ENCODE measurements at places on chromosomes 3 and 15.

DNA sequence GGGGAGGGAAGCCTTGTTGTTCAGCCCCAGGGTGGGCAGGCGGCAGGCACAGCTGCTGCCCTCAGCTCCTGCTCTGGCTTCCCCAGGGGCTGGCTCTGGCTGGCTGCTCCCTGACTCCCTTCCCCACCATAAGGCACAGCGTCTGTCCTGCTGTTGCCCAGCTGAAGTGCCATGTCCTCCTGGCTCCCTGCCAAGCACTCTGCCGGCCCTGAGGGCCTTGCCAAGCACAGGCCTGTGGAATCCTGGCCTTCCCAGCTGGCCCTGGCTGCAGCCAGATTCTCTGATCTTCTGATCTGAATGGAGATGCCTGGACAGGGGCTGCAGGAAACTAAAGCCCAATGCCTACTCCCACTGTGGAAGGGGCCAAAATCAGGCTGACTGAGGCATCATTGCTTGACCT lies 1.1 kb downstream of the IQCF6 start:
- no peak for DNase-seq

GRCh38 chr3:45003859-45004258 lies 22.2 kb upstream of the CLEC3B start:
- DNase-seq: no peak

DNA sequence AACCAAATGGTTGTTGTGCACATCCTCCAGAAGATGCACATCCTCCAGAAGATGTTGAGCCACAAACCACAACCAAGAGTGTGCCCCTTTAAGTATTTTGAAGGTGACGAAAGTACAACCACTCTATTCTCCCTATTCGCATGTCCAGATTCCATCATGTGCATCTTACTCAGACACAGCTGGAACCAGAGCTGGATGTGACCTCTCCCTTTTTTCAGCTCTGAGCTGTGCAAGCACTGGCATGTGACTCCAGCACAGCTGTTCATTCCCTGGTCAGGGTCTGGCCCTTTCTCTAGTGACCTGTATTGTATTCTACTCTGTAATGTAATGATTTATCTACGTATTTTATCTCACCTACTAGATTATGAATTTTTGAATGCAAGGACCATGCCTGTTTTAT lies 29.3 kb upstream of the DLG1 start:
- no peak for DNase-seq

DNA sequence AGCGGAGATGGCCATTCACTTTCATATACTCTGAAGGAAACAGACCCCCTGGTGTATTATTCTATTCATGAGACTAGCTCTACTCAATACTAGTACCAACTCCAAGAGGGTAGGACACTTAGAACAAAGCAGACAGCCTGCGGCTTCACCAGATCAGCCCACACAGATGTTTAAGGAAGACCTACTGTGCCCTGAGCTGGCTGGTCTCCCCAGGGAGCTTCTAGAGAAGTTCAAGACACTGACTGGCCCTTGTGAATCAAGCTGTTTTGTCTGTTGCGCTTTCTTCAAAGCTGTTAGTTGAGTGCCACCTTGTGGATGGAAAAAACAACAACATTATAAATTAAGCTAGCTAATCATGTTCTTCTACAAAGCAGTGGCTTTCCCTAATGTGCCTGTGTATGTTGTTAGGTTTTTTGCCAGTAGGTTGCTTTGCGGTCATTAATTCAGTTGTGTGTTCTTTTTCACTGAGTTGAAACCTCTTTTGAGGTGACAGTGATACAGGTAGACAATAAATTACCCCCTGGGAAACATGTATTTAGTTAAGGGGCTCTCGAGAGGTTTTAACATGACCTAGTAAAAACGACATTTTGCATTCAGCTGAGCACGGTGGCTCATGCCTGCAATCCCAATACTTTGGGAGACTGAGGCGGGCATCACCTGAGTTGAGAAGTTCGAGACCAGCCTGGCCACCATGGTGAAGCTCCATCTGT lies 64.2 kb upstream of the MYZAP start:
- peak; percentile 65 for DNase-seq

DNA sequence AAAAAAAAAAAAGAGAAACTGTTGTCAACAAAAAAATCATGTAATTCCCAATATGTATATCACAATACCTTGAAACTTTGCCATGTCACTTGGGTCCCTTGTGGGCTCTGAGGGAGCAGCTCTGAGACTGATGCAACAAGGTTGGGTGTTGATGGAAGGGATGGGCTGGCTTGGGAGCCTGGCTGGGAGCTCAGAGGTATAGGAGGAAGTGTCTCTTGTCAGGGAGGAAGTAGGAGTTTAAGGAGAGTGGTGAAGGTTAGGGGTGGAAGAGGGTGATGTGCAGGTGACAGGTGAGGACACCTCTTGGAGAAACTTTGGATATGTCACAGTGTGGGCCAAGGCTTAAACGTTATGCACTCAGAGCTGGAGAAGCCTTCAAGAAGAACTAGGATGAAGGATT lies 2.0 kb upstream of the TM6SF1 start:
- DNase-seq: no peak

GRCh38 chr3:63964681-63965485 lies 52.7 kb upstream of the SCAANT1 start:
- no peak for DNase-seq

GRCh38 chr3:55721716-55722484 lies 234.8 kb upstream of the WNT5A start:
- no peak for DNase-seq

DNA sequence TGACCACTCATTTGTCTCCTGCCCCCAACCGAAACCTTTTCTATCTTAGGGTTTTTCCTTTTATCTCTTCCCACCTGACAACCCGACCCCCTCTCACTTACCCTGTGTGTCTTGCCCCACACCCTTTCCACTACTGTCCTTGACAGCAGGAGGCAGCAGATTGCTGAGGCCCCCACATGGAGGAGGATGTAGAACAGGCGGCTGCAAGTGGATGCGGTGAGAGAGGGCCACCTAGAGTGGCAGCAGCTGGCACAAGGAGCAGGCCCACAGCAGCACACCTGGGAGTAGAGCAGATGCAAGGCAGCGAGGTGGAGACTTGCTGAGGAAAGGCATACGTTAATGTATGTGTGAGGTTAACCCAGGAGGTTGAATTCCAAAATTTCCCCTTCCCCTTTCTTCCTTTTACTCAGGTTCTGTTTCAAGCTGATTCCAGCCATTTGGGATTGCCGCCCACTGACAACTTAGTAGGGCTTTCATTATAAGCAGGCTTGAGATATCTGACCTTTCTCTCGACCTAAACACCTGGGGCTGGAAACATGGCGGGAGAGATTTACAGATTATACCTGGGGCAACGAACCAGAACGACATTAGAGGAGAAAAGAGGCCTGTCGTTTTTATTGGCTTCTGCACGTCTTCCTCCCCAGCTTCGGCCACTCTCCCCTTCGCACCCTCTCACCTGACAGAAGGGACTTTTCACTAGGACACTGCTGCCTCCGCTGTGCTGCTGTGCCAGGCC lies 643 bp downstream of the SERINC4 start:
- no peak for DNase-seq

DNA sequence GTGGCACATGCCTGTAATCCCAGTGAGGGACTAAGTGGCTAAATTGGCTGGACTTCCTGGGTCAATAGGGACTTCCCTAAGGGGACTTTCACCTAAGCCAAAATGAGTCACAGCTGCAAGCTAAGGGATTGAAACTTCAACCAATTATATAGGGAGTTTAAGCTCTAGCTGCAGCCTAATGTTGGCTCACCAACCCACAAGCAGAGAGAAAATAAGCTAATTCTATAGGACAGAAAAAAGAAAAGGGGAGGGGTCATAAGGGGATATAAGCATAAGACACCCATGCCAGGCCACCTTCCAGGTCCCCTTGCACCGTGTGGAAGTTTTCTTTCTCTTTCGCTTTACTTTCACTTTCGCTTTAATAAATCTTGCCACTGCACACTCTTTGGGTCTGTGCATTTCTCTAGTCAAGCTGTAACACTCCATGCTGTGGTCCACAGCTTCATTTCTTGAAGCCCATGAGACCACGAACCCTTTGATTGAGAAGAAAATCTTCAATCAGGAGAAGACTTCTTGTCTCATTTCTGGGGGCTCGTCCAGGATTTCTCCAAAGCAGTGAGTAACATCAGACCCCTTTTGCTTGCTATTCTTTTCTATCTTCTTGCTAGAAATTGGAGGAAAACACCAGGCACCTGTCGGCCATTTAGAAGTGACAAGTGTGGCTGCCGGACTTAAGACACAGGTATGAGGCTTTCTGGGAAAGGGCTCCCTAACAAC lies 192.3 kb downstream of the IGSF11 start:
- DNase-seq: no peak

DNA sequence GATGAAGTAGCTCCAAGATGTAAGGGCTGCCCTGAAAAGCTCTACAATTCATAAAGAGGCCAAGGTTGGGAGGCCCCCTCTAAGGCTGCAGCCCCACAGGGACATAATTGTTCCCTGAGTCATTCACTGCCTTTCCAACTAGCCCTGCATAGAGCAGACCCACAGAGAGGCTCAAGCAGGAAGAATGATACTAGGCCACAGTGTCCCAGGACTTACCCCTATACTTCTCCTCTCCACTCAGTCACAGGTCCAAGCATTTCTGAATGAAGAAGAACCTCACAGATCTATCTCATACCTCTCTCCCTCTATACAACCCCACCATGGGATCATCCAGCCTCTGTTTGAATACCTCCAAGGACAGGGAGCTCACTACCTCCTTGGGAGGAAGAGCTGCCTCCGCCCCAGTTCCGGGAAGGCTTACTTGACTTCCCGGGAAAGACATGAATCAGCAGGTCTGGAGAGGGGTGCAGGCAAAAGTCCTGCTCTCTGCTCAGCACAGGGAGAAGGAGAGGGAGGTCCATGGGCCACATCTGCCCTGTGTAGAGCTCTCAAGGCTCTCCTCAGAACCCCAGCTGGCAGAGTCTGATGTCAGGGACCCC lies 6.9 kb upstream of the SKIC8 start:
- DNase-seq: no peak

DNA sequence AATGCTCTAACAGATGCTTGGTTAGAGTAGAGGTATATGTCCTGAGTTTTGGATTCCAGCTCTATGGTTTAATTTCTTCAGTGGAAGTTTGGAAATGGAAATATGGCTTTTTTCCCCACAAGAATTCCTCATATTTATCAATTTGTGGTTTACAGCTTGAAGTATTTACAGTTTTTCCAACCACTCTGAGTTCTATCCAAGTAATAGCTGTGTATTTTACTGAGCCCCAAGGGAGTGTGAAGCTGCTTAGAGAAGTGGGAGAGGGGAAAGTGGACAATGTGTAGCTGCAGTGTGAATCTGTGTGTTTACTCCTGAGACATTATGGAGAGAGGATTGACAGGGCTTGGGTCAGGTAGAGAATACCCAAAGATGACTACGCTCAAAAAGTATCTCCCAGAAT lies 54.5 kb downstream of the NEK11 start:
- no peak for DNase-seq

GRCh38 chr3:690770-691169 lies 402.1 kb upstream of the CNTN6 start:
- DNase-seq: no peak

DNA sequence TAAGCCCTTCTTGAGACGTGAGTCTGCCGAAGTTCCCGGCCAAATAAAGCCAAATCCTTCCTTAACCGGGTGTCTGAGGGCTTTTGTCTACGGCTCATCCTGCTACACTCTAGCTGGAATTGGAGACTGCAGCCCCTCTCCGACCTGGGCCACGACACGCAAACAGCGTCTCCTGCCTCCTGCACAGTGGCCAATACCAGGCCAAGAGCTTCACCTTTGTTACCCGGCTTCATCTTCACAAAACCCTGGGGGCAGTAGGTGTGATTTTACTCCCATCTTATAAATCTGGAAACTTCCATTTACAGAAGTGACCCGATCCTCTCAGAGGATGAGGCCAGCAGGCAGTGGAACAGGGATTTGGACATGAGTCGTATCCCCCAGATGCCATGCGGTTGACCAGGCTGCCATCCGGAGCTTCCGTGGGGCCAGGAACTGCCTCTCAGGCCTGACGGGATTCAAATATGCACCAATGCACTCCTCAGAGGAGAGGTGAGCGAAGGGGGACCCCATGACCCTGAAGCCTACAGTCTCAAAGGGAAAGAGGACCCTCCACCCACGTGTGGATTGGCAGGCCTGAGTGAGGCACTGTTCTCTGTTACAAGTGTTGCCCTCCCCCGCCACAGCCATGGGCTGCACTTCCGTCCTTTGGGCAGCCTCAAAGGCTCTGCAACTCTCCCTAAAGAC lies 53.2 kb upstream of the KLF13 start:
- DNase-seq: no peak

DNA sequence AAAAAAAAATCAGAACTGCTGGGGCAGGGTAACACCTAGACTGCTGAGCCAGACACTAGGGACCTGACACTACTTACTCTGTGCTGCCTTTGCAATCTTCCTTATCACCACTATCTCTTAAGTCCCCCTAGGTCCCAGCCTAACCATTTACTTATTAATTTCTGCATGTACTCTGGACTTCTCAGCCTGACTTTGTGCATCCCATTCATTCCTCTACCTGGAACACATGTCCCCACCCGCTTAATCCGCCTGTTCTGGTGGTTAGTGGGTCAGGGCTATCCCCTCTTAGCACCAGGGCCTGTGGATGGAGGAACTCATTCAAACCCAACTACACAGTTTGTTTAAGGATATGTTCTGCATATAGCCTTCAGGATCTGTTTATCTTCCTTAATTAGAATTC lies 5.0 kb upstream of the CACNA1D start:
- DNase-seq: no peak

GRCh38 chr3:89525609-89526008 lies 418.2 kb downstream of the EPHA3 start:
- no peak for DNase-seq

DNA sequence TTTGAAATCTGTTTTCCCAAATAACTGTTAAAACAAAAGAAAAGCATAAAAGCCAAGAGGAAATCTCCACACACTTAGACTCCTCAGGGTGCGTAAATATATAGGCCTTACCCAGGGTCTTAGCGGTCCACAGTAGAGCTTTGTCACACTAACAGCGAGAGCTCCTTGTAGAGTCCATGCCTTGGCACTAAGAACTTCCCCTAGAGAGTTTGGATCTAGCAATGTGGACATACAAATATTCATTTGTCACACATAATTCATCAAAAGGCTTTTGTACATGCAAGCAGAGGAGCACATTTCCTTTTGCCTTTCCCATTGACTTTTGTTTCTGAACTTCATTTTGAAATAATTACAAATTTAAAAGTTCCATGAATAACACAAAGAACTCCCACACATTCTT lies 11.0 kb upstream of the SLMAP start:
- DNase-seq: no peak
